ENCODE measurements at places on chromosomes 11 and 22.

DNA sequence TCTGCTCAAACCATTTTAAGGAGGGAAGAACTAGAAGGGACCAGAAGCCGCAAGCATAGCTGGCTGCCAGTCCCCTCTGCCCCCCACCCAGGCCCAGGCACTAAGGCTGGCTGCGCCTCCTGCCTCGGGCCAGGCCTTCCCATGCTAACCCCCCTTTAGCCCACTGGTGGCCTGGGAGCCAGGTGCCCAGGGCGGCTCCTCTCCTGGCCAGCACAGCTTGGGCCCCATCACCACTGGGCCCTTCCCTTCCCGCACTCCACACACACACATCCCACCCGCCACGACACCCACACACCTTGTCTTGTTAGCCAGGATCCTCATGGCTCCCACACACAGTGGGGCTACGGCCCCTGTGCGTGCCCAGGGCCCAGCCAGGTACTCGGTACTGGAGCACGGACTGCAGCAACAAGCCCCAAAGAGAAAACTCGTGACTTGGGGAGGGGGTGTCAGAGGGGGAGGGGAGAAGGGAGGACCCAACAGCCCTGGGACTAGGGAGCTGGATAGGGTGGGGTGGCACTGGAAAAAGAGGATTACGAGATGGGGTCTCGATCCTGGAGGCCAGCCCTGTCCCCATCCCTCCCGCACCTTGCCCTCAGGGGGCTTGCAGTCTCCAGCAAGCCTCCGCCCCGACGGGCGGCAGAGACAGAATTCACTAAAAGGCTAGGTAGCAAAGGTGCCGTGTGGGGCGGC, 16.0 kb downstream of the BCL9L start:
- no peak for DNase-seq

GRCh38 chr11:130151196-130151595, 8.4 kb upstream of the ST14 start:
- no peak for DNase-seq

DNA sequence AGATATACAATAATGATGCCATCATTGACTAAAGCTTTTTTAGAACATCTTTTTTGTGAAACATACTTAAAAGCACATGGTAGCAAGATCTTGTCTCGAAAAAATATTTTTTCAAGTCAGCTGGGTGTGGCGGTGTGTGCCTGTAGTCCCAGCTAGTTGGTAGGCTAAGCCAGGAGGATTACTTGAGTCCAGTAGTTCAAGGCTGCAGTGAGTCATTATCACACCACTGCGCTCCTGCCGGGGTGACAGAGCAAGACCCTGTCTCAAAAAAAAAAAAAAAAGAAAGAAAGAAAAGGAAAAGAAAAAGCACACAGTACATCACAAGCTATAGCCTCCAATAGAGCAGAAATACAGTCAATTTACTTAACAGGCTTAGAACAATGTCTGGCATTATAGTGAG, 37.0 kb downstream of the ENTHD1 start:
- no peak for DNase-seq

- DNase-seq: no peak
Measured at GRCh38 chr22:48850658-48851287, 976.9 kb downstream of the BRD1 start.

DNA sequence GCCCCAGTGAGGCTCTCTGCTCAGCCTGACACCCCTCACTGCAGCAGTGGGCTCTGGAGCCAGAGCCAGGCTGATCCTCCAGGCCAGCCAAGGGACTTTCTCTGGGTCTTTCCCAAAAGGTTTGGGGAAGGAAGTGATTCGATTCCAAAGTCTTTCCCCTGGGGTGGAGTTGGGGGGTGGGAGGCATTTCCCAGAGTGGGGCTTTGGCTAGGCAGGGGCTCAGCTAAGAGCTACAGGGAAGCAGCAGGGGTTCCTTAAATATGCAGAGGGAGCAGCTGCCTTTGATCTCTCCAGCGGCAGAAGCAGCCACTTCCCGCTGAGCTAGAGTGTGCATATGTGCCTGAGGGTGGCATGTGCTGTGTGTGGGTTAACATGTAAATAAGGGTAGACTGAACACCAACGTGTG, 192.9 kb downstream of the INSC start:
- DNase-seq: no peak

- DNase-seq: no peak
Measured at GRCh38 chr22:20218987-20219386, 49.1 kb downstream of the RTN4R start.

DNA sequence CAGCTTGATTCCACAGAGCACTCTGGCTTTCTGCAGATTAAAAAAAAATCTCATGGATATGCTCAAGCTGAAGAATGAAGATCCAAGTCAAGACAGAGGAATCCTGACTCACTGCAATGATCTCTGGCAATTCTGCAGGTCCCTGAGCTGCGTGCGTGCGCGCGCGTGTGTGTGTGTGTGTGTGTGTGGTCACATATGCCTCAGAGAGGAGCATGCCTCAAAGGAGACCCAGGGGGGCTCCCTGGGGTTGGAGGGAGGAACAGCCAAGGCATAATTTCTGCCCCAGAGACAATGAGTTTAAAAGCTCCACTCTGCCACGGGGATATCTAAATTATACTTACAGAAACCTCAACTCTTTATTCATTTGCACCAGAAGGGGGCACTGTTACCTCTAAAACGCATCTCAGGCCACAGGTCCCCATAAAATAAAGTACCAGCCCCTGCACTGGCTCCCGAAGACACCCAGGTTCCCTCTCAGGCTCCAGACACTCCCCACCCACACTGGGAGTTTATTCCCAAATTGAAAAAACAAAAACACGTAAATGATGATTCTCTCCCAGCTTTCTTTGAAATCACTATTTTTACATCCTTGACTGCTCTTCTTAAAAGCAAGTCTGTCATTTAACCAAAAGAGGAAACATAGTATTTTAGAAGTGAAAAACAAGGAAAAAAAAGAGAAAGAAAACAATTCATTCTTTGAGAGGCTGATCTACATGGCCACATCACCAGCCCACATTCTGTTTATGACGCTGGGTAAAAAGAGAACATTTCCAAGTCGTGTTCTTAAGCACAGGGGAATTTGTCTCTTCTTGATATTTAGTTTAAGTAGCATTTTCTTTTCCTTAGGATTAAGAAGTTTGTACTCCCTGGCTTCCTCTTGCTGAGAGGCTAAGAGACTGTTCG, 401.0 kb downstream of the LARGE1 start:
- peak; percentile 73 for DNase-seq

GRCh38 chr22:28112190-28112544, 193.1 kb upstream of the PITPNB start:
- peak; percentile 30 for DNase-seq

- peak; percentile 18 for DNase-seq
Measured at GRCh38 chr11:94511932-94512781, at the start of gene C11orf97. TSS of gene C11orf97 (plus strand) at chr11:94512461. CDS start at chr11:94512529, 68 bp downstream.

DNA sequence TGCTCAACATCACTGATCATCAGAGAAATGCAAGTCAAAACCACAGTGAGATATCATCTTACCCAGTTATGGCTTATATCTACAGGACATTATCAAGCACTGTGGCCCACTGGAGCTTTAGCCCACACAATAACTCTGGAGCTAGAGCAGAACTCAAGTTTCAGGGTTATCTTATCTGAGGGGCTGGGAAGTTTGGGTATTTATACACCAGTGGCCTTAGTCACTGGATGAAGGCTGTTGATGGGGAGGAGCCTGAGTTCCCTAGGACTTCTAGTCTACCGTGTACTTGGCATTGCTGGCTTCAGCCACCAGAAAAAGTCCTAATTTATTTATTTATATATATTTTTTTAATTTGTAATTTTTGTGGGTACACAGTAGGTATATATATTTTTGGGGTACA, 19.3 kb downstream of the HSD17B12 start:
- no peak for DNase-seq

DNA sequence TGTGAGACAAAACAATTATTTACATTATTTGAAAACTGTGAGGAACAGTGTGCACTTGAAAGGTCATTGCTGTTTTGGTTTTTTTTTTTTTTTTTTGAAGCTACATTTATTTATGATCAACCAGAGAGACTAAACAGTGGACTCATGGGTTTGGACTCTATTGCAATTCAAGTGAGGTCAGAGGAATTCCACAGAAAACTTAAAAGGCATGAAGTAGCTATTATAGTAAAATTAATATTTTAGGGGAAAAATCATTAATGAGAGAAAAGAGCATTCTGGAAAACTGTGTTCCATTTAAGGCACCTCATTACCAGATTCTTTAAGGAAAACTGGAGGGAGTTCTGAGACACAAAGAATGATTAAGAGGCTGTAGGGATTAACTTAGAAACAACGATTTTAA, 102.8 kb downstream of the WNT11 start:
- no peak for DNase-seq

DNA sequence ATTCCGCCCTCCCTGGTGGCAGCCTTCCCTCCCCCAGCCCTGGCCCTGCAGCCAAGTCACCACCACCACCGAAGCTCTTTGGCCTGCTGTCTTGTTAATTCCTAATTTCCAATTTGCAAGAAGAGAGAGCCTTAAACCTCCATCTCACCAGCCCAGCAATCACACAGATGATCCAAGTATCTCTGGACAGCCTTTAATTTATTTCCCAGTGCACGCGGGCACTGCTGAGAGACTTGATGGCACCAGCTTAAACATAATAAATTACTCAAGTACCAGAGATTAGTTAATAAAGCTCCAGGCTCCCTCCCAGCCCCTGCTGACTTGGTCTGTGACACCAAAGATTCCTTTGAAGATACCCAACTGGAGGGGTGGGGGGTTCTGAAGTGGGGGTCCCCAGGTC, 494.7 kb downstream of the BUD13 start:
- DNase-seq: peak; percentile 92

- DNase-seq: no peak
Measured at GRCh38 chr11:72825661-72826060, 11.4 kb downstream of the ATG16L2 start.

DNA sequence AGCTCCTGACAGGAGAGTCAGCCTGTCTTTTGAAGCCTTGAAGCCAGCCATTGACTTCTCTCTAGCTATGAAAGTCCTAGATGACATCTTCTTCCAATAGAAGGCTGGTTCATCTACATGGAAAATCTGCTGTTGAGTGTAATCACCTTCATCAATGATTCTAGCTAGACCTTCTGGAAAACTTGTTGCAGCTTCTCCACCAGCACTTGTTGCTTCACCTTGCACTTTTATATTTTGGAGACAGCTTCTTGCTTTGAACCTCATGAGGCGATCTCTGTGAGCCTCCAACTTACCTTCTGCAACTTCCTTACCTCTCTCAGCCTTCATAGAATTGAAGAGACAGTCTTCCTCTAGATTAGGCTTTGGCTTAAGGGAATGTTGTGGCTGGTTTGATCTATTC, 58.3 kb downstream of the MYO7A start:
- no peak for DNase-seq

DNA sequence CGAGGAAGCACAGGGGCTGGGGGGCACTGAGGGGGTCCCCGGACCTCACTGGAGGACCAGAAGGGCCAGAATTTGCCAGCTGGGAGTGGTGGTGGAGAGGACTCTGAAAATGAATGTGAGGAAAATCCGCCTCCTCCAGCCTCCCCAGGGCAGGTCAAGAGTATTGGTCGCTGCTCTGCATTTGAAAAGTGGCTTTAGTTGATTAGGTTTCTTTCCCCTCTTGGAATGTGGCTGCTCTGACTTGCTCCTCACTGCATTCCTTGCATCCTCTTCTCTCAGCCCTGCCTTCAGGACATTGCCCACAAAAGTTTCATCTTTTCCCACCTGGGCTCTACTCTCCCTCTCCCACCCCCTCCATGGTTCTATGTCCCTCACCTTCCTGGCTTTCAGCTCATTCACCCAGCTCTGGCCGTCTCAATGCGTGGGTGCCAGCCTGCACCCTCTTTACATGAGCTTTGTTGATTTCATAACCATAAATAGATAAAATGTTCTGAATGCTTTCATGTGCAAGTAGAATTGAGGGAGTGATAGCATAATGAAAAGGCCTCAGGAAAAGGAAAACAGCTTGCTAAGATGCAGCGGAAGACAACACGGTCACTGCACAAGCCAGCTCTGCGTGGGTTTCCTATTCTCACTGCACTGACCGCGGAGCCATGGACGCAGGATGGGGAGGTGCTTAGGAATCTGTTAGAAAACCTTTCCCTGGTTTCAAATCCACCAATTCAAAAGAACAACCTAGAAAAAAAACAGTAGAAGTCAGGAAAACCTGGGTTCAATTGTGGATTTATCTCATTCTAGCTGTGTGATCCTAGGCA, 6.5 kb upstream of the NPAS4 start:
- no peak for DNase-seq

GRCh38 chr22:19522190-19522880, 1.9 kb downstream of the CLDN5 start:
- peak; percentile 11 for DNase-seq

DNA sequence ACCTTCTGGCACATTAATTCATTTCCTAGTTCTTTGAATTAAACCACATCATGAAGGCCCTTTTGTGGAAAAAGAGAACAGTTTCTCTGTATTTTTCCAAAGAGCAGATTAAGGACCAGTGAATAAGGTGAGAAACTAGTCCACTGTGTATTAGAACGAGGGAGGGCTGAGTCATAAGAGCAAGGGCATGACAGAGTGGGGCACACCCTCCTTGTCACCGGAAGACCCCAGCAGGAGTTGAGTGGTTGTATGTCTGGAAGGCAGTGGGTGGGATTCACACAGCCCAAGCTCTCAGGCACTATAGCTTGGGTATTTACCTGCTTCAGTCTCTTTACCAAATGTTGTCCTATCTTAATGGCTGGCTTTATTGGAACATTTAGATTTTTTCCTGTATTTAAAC, 86.8 kb downstream of the BMAL1 start:
- no peak for DNase-seq

DNA sequence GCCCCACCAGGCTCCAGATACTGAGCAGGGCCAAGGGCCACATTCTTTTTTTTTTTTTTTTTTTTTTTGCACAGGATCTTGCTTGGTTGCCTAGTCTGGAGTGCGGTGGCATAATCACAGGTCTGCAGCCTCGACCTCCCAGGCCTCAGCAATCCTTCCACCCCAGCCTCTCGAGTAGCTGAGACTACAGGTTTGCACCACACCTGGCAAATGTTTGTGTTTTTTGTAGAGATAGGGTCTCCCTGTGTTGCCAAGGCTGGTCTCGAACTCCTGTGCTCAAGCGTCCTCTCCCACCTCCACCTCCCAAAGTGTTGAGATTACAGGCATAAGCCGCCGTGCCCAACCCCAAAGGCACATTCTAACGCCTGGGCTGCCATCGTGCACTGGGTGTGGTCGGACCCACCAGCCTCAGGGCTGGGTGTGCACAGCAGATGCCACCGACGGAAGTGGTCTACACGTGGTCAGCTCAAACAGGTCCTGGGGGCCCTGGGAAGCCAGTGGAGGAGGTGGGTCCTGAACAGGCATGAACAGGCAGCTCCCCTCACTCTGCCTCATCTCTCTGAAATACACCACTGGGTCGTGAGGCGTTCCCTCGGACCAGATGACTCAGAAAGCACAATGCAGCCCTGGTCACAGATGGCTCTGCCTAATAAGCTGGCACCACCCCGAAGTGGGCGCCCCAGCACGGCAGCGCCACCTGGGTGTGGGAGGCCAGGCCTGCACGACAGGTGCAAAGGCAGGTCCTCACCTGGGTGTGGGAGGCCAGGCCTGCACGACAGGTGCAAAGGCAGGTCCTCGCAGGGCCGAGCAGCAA, 5.1 kb upstream of the B4GALNT4 start:
- DNase-seq: peak; percentile 71

DNA sequence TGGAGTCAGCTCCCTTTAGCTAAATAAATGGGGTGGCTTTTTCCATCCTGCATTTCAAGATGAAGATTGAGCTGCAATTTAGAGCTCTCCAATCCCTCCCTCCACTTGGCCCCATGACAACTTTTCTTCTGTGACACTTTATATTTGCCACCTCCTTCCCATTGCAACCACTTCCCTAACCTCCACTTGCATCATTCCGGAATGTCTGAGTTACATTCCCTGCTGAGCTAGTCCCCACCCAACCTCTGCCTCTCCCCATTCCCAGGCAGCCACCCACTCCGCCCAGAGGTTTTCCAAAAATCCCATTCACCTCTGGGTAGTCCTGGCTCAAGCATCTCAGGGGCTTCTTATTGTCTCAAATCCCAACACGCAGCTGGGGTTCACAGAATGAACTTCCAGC, 24.7 kb downstream of the PC start:
- DNase-seq: no peak
